T-helper 17 cell (primary cell): ENCODE measurements at places on chromosomes 1 and 21.

- DNase-seq = peak; percentile 52
These were observed at the start of gene RCSD1 for GRCh38 chr1:167629681-167630567. Gene RCSD1, plus strand, starts transcription at chr1:167630232. Its CDS starts 192 bp downstream, at chr1:167630424.

GRCh38 chr1:15220024-15220392 lies 27.0 kb upstream of the FHAD1 start:
- no peak for DNase-seq

DNA sequence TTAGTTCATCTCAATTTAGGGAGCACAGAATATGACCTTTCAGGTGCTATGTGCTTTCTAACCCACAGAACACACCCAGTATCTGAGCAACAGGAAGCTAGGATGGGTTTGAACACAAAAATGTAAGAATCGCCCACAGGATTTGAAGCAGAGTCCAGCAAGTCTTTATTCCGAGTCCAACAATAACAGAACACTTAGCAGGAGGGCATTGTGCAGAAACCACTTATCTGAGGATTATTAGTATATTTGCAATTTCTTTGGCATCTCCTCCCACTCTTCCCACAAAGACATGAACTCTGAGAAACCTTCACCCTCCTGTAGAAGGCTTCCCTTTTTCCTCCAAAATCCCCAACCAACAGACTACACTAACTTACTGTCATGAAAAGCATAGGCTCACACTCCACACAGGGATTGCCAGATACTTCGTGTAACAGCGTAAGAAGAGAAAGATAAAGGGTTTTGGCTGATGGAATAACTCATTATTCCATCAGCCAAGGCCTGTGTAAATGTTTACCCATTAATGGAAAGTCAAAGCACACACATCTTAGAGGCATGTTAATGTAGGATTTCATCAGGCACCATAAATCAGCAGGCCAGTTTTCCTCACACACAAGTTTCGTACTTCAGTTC lies 16.1 kb downstream of the SIPA1L2 start:
- DNase-seq = no peak

- no peak for DNase-seq
These were observed 41.2 kb upstream of the USH2A start for GRCh38 chr1:216464489-216464888.

GRCh38 chr1:30856260-30856790 lies 52.2 kb downstream of the SDC3 start:
- no peak for DNase-seq

GRCh38 chr1:227949954-227950734 lies 2.4 kb upstream of the WNT9A start:
- no peak for DNase-seq

GRCh38 chr1:37513795-37514349 lies 694 bp downstream of the MEAF6 start:
- peak; percentile 31 for DNase-seq

DNA sequence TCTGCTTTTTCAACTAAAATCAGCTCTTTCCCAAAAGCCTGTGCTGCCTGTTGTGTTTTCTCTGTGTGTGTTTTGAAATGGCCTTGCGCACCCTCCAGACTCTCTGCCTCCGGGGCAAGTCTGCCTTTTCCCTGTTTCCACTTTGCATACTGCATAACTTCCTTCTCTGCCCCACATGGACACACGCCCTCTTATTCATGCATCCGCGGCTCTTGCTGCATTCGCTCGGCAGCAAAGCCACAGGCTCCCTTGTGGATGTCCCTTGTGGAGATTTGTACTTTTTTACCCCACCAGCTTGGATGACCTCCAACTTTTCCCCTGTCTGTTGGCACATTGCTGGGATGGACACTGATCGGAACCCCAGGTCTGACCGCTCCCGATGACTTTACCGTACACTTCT lies 147.6 kb downstream of the ADSS2 start:
- DNase-seq = no peak

DNA sequence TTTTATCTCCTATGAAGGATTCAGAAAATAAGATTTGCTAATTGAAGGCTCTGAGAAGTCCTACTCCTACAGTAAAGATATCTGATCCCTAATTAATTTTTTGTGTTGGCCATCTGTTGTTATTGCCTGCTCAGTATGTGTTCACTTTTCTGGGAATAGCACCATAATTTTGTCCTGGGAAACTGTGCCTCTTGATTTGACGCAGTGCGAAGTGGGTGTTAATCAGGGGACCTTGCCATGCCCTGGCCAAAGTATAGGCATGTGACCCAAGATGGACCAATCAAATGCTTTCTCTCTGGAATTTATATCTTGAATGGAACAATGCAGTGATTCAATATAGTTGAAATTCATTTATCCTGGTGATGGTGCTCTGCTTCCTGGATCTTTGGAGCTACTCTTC lies 30.4 kb upstream of the GNG12 start:
- DNase-seq = no peak

DNA sequence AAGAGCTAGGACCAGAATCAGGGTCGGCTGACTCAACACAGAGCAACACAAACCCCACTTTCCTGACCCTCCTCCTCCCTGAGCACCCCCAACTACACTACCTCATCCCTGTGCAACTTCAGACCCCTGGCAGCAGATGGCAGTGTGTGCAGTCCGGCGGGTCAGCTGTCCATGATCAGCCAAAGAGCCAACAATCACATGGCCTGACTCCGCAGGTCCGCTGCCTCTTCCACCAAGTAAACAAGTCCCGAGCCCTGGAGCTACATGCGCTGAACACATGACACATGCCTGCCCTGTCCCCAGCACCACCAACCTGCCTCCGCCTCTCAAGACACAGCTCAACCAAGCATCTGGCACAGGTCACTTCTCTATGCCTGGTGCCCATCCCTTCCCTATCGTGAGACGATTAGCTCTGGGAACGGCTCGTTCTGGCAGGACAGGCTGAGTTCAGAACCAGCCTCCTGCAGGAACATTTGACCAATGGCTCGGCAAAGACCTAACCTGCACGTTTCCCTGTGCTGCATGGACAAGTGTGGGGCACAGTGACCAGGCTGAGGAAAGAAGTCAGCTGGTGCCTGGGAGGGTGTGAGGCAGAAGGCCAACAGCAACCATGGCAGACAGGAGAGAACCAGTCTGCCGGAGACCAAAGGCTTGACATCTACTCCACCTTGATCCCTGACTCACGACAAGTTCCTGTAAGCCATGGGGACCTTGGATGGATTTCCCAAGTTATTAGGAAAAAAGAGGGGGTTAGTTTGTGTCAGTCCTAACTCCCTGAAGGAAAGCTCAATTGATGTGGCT lies 60.3 kb downstream of the CD46 start:
- DNase-seq = no peak

- no peak for DNase-seq
These were observed 79.7 kb downstream of the ATP5PO start for GRCh38 chr21:33835920-33836319.

- DNase-seq = no peak
These were observed 19.5 kb upstream of the IGSF21 start for GRCh38 chr1:18088077-18088594.

DNA sequence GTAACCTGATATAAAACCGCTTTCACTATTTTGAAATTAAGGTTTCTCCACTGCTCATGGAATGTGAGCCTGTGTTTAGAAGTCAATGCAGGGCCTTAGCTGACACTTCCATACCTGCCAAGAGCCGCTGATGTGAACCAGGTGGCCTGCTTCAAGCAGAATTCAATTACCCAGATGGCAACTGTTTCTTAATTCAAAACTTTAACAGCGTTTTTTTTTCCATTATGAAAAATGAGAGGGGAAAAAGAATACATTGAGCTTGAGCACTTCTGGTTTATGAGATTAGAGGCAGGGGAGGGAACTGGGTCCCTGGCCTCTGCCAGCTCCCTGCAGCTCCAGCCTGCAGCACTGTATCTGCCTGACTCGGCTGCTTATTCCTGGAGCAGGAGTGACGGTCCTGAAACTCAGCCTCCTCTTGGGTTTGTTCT lies 7.7 kb upstream of the ATP1A1 start:
- DNase-seq = no peak

GRCh38 chr1:206658981-206659273 lies 23.6 kb downstream of the DYRK3 start:
- DNase-seq = no peak

GRCh38 chr1:47906527-47907176 lies 90.5 kb downstream of the TRABD2B start:
- DNase-seq = no peak

DNA sequence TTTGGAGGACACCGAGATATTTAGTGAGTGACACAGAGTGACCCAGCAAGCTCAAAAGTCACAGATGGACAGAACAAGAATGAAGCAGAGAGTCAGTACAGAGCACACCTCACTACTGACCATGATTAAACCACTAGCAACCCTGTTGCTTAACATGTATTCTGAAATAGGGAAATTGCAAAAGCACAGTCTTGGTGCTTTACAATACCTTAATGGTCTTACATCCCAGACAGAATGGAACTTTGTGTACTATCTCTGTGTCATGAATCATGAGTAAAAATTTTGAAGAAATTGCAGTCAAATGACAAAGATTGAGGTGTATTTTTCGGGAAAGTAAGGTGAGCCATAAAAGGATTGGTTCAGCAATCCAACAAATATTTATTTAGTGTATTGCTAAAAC lies 2.7 kb upstream of the SAMSN1 start:
- no peak for DNase-seq

- DNase-seq = no peak
These were observed 59.3 kb upstream of the PPP2R5A start for GRCh38 chr1:212225871-212226302.

DNA sequence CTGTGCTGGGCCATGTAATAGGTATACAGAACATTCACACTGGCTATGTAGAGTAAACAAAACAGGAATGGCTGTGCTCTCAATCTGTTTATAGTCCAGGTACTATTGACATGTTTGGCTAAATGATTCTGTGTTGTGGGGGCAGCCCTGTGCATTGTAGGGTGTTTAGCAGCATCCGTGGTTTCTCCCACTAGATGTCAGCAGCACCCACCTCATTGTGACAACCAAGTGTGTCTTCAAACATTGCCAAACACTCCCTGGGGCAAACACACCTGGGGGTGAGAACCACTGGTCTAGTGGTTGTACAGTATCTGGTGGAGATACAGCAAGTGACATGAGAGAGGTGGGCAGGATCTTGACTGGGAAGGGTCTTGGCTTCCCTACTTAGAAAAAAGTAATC lies 80.4 kb upstream of the SPATA6 start:
- DNase-seq = no peak

GRCh38 chr1:31937300-31938183 lies 626 bp downstream of the PTP4A2 start:
- peak; percentile 59 for DNase-seq

- DNase-seq = no peak
These were observed 24.8 kb downstream of the CSF1 start for GRCh38 chr1:109935451-109935900.

DNA sequence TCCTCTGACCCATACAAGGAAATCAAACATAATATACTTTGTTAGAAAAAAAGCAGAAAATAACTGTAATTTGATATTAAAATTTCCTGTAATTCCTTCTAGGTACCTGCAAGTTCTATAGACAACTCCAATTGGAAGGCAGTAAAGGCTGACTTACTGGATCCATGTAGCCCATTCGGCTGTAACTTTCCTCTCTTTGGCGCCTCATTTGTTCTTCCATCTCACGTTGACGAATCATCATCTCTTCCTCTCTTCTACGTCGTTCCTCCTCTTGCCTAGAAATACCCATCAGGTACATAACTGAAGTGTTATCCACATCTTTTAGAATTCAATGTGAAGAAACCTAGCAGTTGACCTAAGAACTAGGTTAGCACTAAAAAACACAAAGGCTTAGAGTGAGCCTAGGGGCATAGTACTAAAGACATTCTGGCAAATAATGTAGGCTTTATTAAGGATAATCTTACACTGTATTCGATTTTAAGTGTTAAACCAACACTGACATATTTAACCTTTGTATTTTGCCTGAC lies 5.1 kb downstream of the SFPQ start:
- DNase-seq = no peak

DNA sequence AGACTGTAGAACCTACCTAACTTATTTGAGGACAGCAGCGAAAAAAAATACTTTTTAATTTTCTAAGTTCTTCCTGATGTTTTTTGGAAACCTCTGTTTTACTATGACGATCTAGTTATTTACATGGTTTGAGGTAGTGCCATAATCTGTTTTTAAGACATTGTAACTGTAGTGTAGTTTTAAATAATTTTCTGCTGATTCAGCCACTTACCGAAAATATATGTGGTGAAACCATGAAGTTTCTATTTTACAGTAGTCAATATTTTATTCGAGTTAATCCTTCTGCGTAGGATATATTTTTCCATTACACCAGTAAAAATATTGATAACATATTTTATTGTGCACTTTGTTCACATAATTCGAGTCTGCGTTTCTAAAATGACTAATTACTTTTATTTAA lies 121.7 kb upstream of the RRP15 start:
- no peak for DNase-seq

- no peak for DNase-seq
These were observed 36.9 kb downstream of the MYOM3 start for GRCh38 chr1:24074817-24075589.

DNA sequence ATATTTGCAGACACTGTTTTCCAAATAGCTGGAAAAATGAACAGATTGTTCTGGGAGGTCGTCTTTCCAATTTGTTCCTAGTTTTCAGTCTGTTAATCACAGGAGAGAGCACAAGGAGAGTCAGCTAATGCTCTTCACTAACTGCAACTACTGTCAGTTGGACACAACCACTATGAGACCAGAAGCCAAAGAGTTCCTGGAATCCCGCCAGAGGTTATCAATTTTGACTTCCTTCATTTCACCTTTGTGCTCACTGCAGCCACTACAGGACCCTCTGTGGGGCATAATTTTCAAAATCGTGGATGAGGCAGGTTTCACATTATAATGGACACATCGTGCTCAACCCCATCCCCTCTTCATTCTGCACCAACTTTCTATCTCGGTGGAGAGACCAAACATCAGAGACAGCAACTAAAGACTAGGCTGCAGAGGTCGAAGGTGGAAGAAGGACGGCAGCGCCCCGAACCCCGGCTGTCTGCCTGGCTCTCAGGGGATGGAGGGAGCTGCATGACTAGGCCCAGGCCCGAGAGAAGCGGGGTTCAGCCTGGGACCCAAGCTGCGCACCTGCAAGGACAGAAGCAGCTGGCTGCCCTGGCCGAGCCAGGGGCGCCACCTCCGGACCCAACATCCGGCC lies 602 bp downstream of the KIAA0319L start:
- no peak for DNase-seq

GRCh38 chr1:156682166-156682890 lies 5.1 kb upstream of the NES start:
- DNase-seq = no peak
